Activated CD8-positive, alpha-beta memory T cell treated with anti-CD3 and anti-CD28 coated beads for 1 hour (primary cell): ENCODE measurements at places on chromosomes 3 and 15.

DNA sequence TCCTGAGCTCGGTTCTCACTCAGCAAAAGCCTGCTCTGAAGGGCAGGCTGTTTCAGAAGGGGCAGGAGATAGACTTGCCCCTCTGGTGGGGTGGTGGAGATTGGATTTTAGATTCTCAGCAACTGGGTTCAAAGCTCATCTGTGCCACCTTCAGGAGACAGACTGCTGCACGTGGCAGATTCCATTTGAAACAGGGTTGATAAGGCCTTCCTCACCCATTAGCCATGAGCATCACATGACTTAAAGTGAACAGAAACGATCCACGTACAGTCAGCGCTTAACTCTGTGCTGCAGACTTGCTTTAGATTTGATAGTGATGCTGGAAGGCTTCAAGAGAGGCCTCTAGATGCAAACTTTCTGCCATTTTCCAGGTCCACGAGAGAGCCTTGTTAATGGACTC, 35.0 kb upstream of the MGLL start:
- no peak for DNase-seq

DNA sequence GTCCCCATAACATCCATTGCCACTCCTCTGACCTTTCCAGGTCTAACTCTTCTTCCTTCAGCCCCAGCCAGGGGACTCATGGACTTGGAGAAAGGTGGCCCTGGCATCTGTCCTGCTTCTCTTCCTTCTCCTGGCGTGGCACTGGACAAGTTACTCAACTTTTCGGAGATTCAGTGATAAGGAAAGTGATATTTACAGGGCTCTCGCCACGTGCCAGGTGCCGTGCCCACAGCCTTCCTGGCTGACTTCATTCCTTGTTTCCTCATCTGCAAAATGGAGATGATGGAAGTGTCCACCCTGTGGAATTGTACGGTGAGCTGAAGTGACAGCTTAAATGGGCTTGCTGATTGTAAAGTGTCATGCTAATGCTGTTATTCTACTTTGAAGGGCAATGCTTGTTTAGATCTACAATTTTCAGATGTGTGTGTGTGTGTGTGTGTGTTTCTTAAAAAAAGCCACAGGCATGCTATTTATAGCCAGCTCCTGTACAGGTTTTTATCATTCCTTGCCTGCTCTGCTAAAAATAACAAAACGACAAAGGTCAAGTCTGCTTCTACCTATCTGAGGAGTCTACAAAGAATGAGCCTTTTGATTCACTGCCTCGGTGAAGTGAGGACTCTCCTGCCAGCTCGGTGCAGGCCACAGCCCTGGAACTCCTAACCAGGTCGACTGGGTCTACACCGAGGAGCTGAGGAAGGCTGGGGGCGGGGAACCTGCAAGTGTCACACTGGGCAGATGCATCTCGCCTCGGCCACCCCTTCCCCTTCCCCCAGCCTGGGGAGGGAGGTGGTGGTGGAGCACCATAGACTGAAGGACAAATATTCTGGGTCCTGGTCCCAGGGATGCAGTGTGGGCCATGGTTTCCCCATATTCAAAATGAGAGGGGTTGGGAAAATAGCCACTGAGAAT, 11.4 kb upstream of the ATP2B2 start:
- DNase-seq, result no peak

DNA sequence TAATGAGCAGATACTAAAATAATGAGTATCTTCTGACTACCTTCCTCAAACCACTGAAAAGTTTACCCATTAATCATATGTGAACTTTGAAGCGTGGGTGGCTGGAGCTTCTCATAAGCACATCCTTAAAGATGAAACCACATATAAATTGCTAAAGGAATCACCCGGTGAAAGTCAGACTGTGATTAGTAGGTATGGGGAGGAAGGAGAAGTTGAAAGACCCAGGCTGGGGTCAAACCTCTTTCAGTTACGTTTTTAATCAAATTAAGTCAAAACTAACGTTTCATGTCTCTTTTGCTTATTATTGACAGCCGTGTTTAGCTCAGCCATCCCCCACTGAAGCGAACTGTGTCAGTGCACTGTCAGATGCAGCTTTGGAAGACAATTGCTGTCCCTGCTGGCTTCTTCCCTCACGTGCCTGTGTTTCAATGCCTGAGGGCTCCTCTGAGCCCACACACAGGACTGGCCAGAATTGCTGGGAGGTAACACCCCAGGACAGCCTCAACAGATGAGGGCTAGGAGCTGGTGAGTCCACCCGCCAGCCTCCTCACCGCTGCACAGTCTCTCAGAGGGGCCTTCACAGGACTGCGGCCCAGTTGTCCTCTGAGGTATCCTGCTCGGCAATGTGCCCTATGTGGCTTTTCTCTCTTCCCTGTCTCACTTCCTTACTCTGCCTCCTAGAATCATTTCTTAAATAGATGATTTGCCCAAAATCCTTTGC, 29.3 kb upstream of the SH3BP5 start:
- no peak for DNase-seq

- no peak for DNase-seq
Measured at GRCh38 chr15:68583936-68584755, 5.4 kb downstream of the CORO2B start.

GRCh38 chr15:59185725-59186124, 20.9 kb upstream of the LDHAL6B start:
- DNase-seq, result no peak

- no peak for DNase-seq
Measured at GRCh38 chr15:50150349-50150748, 31.3 kb upstream of the ATP8B4 start.

GRCh38 chr3:129937717-129938116, 36.8 kb upstream of the TRH start:
- DNase-seq, result no peak

DNA sequence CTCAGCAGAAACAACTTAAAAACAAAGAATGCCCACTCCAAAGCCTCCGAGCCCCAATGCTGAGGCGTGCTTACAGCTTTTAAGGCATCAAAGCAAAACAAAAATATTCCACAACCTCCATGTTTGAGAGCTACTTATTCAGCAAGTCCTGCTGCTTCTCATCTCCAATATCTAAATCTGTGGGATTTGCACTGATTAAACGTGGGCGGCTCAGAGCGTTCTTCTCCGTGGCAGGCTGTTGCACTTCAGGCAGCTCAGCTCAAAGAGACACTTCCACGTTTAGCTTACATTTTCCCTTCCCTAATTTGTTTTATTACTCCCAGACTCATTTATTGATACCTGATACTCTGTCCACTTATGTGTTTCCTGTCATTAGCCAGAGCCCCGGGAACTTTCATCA, 282.6 kb upstream of the MCTP2 start:
- DNase-seq, result no peak

DNA sequence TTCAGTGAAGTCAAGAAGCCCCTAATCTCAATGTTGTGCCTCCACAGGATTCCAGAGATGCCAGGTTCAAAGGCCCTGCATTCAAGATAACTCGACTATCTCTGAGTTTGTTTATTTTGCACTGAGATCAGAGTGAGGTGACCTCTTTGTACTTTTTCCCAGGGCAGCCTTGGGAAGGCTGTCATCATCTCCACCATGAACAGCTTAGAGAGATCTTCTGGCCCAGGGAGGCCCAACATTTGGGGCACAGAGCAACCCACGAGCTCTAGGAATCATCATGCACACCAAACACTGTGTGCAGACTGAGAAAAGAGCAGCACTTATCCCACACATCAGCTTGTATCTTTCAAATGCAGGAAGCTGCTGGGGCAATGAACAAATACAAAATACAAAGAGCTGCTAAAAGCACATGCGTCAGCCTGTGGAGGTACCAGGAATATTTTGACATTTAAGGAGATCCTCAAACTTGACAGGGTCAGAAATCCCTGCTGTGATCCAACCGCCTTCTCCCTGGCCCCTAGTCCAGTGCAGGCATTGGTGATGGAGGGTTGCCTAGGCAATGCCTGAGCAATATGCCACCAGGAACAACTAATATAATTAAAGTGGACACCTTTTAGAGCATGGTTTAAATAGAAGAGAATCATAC, 33.6 kb downstream of the TRIM42 start:
- DNase-seq, result no peak

DNA sequence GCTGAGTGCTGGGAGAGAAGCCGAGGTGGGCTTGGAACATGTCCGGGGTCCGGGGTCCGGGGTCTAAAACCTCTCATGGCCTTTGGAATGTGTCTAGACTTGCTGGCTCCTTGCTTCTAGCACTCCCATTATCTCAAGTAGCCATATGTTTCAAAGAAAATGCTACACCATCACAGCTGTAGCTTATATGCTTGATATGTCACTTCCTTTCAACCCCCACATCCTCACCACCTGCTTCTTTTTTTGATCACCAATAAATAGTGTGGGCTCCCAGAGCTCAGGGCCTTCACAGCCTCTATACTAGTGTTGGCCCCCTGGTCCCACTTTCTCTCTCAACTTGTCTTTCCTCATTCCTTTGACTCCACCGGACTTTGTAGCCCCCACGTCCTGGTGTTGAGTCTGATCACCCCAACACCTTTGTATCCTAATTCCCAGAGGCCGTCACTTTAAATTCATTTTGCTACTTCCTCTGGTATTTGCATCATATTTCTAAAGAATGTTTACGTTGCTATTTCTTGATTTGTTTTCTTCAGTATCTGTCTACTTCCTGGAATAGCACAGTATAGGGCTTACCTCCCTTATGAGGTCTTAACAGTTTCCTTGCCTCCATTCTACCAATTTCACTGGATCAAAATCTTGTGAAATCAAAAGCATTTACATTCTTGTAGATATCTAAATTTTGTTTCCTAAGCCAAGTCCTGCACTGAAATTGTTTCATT, 71.9 kb upstream of the CHRNB4 start:
- no peak for DNase-seq

- no peak for DNase-seq
Measured at GRCh38 chr3:46565077-46565476, 1.0 kb downstream of the LRRC2 start.

- DNase-seq, result no peak
Measured at GRCh38 chr15:34802803-34803750, 7.7 kb upstream of the ACTC1 start.

GRCh38 chr3:196412704-196413103, 19.5 kb downstream of the UBXN7 start:
- no peak for DNase-seq

GRCh38 chr15:38374029-38374428, 79.9 kb upstream of the FAM98B start:
- DNase-seq, result no peak

DNA sequence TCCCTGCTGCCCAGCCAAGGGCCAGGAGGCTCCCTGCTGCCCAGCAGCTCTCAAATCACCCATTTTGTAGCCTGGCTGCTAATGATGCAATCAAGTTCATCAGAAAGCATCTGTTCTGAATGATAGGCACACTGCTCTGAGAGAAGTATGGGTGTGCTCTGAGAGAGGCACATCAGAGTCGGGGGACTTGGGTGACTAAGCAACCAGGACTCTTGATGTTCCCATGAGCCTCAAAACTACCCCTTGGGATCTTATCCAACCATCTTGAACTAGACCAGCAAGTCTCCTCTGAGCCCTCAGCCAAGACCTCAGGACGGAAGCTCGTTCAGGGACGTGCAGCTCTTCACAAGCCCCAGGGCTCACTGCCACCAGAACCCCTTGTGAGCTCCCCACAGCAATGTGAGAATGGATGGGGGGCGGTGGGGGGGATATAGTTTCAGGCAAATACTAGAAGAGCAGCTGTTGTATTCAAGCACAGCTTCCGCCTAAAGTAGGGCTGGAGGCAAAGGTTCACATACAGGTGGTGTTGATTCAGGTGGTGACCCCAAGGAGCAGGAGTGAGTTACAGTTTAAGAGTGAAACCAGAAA, 52.2 kb upstream of the HES1 start:
- no peak for DNase-seq

DNA sequence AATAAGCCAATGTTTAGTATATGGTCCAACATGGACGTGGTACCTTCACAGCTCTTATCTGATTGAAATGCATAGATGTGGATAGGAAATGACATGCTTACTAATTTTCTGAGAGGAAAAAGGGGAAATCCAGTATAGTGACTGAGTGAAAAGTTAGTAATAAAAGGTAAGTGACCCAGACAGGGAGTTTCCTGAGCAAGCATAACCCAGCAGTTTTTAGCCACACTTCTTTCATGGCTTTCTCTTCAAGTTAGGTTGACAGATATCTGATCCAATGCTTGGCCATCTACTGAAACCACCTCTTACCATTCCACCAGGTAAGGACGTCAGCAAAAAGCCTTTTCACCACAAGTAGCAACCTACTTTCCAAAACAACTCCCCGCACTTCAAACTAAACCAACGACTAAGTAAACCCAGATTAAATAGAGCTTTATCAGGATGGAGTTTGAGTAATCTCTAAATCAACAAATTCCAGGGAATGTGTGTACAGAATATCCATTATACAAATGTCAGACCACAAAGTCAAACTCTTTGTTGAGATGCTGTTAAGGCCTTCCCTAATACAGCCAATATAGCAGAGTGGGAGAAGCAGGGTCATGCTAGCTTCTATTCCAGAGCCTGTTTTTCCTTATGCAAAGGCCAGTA, 329.7 kb downstream of the RORA start:
- DNase-seq, result no peak

- no peak for DNase-seq
Measured at GRCh38 chr15:39781967-39782302, 706 bp downstream of the FSIP1 start.

DNA sequence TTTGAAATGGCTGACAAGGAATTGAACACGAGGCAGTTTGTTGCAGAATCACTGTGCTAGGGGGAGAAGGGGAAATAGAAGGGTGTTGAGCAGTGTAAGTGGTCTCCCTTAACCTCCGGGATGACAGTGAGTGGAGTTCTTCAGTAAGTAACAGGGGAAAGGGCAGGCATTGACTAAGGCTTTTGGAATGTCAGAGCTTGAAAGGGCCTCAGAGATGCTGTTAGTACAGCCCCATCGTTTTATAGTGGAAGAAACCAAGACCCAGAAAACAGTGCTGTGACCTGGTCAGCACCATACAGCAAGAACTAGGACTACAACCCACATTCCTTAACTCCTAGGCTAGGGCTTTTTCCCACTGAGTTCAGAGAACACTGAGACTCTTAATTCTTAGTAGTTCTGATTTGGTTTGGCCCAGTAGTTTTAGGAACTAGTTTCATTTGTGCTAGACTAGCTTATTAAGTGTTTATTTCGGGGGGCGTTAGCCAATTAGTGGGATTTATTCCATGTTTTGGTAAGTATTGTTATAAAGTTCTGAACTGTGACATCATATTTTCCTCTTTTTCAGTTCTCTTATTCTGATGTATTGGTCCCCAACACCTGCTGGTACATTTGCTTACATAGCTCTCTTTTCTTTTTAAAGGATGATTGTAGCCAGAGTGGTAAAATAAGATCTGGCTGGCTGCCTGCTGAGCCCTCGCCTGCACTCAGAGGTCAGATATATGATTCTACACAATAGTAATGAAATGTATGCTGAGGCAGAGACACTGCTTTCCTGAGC, 34.2 kb downstream of the RAB11A start:
- no peak for DNase-seq

GRCh38 chr3:163364717-163365116, 1713.6 kb downstream of the SI start:
- no peak for DNase-seq

GRCh38 chr3:41933154-41933676, 28.7 kb downstream of the ULK4 start:
- no peak for DNase-seq

DNA sequence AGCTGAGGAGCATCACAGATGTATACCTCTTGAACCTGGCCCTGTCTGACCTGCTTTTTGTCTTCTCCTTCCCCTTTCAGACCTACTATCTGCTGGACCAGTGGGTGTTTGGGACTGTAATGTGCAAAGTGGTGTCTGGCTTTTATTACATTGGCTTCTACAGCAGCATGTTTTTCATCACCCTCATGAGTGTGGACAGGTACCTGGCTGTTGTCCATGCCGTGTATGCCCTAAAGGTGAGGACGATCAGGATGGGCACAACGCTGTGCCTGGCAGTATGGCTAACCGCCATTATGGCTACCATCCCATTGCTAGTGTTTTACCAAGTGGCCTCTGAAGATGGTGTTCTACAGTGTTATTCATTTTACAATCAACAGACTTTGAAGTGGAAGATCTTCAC, 3.0 kb downstream of the CCR8 start:
- DNase-seq, result no peak
